ENCODE measurements at places on chromosomes 5 and 9.
A peak's percentile ranks its signal among the peaks of the same experiment; 100 is the strongest.

DNA sequence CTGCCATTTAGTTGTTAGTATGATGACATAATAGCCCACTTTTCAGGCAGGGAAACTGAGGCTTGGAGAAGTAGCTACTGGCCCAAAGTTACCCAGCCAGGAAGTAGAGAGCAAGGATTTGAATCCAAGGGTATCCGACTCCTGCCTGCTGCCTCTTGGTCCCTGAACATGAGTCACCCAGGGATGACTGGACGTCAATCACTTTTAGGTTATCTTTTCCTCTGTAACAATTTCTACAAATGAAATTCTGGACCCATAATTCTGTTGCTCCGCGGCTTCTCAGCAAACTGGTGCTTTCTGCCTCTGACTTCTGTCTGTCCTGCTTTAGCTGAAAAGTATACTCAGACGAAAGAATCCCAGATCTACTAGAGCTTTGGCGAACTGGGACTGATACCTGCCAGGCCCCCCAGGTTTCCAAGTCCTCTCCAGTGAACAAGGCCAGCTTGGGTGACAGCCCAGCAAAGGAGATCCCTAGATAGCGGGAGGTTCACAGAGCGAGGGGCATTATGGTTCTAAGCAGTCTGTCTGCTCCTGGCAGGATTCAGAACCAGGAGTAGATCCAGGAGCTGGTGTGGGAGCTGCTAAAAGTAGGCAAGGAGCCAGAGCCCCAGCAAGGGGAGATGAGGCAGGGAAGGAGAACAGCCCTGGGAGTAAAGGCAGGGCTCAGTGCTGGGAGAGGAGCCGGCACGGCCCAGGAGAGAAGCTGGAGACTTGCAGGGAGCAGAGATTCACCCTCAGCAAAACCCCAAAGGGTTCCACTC, 20.6 kb downstream of the OLFML2A start:
- no peak for DNase-seq

- DNase-seq: no peak
Measured at GRCh38 chr5:80061547-80061946, 26.4 kb downstream of the THBS4 start.

GRCh38 chr5:95711501-95712346, 19.4 kb upstream of the RHOBTB3 start:
- no peak for DNase-seq

- DNase-seq: no peak
Measured at GRCh38 chr9:93864840-93865239, 90.3 kb downstream of the BARX1 start.

- no peak for DNase-seq
Measured at GRCh38 chr5:95682891-95683290, at the start of gene SPATA9. SPATA9 (minus strand) TSS chr5:95682991; CDS start chr5:95682854, 137 bp downstream.

DNA sequence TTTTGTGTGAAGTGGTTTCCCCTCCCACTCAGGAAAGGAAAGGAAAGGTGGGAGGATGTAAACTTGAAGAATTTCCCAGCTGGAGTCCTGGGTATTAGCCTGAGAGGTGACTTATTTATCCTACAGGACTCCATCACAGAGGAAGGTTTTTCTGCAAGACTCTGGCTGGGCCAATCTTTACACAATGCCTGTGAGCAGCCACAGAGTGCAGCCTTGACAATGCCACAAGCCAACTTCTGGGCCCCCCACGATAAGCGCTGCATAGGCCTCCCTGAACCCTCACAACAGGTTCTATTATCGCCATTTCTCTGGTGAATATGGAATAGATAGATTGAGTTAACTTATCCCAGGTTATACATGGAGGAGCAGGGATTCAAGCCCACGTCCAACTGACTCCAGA, 12.4 kb downstream of the TTC39B start:
- no peak for DNase-seq

GRCh38 chr5:151164687-151165392, 7.3 kb upstream of the ANXA6 start:
- peak; percentile 85 for DNase-seq

DNA sequence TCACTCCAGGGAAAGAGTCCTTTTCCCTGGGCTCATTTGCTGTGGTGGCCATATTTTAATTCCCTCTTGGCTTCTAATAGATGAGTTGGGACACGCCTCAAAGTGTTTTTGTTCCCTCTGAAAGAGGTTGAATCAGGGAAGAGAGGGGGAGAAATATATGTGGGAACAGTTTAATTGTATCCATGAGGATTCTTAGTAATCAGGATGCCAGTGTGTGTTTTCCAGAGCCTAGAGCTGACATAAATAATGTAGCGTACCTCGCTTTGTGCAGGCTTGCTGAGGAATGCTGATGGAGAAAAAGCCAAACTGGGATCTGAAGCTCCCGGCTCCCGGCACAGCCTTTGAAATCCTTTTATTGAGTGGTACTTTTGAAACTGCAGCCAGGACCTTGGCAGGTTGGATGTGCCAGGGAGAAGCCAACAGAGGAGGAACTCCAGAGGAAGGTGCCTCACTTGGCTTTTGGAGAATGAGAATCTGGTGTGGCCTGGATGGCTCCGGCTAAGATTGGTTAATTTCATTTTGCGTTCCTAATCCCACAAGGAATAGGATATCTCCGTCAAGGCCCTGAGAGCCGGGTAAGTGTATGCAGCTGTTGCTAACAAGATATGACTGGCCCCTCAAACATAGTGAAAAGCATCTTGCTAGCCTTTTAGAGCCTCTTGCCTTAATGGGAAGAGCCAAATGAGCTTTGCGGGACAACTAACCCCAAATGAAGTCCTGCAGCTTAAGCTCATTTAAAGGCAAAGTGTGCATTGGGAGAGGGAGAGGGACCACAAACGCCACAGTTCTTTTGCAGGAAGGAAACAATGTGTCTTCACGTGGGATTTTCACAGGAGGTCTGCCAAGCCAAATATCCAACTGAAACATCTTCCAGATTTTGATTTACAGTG, 471.1 kb upstream of the WWC1 start:
- DNase-seq: no peak

DNA sequence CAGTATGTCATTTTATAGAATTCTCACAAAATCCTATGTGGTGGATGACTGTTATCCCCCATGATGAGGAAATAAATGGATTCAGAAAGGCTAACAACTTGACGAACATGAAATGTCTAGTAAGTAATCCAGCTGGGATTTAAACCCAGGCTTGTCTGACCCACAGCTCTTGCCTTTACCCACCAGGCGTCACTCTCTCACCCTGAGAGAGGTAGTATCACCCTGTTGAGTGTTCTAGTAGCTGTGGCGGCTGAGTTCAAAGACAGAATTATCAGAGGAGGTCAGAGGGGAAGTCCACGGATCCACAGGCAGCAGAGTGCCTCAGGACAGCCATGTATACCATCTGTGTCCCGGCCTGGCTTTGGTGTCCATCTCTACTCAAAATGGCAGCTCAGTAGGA, 113.8 kb downstream of the ZNF462 start:
- no peak for DNase-seq

GRCh38 chr5:124088289-124089032, 576.5 kb downstream of the CSNK1G3 start:
- DNase-seq: no peak

GRCh38 chr9:127680846-127681245, 25.9 kb upstream of the CFAP157 start:
- DNase-seq: no peak

GRCh38 chr9:14317667-14318320, 3.9 kb upstream of the NFIB start:
- no peak for DNase-seq

DNA sequence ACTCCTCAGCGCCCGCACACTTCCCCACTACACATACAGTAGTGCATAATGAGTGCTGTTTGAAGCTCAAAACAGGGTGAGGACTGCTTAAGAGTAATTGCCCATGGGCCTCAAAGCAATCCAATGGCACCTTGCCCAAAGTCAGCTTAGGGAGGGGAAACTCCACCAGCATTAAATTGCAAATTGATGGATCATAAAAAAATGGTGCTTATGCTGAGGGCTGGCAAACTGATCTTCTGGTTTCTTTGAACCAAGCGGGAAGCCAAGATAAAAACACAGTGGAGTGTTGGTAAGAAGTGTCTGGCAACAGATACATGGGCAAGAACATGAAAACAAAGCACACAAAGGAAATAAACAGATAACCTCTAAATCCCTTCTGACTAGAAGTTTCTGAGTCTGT, 28.0 kb downstream of the TLE1 start:
- DNase-seq: no peak

DNA sequence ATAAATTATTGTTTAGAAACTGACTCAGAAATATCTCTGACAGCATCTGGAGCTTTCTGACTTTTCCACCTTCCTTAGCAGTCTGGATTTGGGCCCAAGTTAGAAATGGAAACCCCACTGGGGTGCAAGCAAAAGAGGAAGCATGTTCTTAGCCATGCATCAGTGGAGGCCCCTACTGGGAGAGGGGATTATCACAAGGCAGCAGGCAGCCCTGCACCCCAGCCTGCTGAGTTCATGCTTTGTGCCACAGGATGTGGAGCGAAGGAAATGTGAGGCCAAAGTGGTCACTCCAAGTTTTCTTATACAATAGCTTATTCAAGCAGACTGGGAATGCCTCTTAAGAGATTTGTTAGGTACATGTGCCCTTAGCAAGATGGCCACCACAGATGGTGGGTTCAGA, 146.5 kb upstream of the TLX3 start:
- DNase-seq: no peak

DNA sequence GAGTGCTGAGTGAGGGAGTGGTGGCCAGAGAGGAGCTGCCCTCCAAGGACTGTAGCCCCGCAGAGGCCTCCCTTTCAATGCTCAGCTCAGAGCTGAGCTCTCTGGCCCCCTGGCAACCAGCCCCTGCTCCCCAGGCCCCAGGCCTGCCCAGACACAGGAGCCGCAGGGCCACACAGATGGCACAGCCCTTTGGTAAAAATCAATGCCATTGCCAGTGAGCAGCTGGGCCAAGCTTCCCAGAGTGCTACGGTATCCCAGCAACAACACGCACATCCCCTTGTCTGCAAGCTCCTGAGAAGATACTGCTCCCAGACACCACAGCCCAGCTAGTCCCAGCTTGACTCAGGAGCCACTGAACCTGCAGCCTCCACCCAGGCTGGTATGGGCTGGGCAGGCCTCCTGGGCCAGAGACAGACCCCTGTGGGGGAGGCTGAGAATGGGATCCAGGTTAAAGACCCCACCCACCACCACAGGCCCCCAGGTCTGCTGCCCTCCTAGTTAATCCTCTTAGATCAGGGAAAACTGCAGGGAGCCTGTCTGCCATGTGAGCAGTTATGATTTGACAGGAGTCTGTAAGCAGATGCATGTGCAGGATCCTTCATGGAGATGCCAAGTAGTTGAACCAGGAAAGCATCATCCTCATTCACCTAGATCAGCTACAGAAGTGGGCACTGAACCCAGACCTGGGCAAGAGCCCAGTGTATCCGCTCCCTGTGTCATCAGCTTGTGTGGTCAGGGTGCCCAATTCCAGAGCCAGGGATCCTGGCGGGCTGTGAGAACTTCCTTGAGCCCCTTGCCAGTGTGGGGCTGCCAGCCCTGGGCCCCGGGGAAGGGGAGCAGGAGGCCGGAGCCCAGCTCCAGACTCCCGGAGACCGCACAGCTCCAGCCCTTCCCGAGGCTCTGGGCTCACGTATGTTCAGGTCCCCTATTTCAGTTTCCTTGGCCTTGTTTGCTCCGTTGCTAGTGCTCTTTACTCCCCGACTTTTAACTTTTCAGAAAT, 26.7 kb upstream of the ADAMTS2 start:
- DNase-seq: no peak

- DNase-seq: no peak
Measured at GRCh38 chr9:86187121-86187520, 72.3 kb downstream of the C9orf153 start.

- peak; percentile 63 for DNase-seq
Measured at GRCh38 chr9:134396825-134397224, 70.6 kb downstream of the RXRA start.

DNA sequence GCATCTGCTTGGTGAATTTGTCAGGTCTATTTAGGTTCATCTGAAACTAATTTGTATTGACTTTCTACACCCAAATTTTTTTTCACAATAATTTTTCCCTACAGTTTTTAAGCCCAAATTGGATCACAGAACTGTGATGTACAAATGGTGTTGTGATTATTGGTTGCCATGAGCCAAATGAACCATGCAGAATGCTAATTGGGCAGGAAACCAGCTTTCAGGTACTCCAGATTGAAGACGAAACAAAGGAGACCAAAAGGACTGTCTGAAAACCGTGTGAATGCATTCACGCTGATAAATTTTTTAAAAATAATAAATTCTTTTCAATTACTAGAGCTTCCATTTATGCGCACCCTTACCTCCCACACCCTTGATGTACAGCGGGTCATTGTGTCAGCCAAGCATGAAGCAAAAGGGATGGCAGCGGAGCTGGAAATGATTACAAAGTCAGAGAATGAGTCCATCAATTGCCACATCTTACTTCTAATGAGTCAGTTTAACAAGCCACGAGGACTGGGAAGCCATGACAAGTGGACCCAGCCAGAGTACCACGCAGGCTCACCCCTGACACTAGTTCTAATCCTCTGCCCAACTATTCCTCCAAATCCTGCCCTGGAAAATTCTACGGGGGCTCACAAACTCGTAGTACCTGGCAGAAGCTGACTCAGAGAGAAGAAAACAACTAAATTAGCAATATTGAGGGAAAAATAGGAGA, 66.5 kb downstream of the SEMA6A start:
- no peak for DNase-seq

DNA sequence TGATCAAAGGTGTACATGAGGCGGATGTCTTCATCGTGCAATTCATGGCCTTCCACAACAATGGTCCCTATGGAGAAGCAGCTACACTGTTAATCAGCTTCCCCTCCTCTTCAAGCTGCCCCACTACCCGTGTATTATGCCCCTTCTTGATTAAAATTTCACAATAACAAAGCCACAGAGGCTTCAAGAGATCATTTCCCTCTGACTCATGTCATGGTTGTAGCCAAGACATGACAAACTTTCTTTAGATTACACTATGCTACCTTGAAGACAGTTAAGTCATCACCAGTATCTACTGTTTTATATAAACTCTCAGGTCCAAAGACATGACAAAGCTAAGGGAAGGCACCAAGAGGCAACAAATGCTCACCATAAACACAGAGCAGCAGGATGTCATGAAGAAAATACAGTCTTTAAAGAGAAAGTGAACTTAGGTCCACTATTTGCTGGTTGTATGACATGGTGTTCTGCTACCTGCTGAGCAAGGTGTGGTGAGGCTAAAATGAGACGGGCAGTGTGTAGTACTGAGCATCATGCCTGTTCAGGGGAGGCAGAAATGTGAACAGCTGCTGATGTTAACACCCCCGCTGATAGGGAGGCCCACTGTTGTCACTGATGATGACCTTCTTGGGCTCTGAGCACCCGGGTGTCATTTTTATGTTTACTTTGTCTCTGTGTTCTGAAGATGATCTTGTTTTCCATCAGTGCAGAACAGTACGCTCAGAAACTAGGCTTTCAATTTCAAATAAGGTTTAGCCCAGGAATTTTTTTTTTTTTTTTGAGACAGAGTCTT, 48.3 kb downstream of the IARS1 start:
- no peak for DNase-seq

DNA sequence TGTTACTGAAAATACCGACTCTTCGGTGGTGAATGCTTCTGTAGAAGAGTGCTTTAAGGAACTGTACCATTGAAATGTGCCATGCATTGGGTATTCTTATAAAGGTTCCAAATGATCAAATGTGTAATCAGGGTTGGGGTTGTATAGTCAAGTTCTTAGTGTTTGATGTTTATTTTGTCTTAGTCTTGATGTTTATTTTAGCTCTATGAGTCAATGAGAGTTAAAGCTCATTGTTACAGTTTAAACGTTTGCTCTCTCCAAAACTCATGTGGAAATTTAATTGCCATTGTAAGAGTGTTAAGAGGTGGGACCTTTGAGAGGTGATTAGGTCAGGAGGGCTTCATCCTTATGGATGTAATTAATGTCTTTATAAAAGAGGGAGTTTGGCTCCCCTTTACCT, 153.0 kb downstream of the FER start:
- DNase-seq: no peak

Measured in activated naive CD4-positive, alpha-beta T cell treated with Interleukin-2 at 50 U/mL for 16 hours (primary cell).